ENCODE measurements at places on chromosomes 16 and 17.

- no peak for DNase-seq
Measured at GRCh38 chr17:73188011-73188410, 4.8 kb upstream of the COG1 start.

- DNase-seq, result no peak
Measured at GRCh38 chr17:73718362-73718761, 74.1 kb upstream of the SDK2 start.

- no peak for DNase-seq
Measured at GRCh38 chr16:10312784-10313724, 72.8 kb upstream of the ATF7IP2 start.

GRCh38 chr17:78383725-78384471 lies 5.4 kb downstream of the PGS1 start:
- no peak for DNase-seq

DNA sequence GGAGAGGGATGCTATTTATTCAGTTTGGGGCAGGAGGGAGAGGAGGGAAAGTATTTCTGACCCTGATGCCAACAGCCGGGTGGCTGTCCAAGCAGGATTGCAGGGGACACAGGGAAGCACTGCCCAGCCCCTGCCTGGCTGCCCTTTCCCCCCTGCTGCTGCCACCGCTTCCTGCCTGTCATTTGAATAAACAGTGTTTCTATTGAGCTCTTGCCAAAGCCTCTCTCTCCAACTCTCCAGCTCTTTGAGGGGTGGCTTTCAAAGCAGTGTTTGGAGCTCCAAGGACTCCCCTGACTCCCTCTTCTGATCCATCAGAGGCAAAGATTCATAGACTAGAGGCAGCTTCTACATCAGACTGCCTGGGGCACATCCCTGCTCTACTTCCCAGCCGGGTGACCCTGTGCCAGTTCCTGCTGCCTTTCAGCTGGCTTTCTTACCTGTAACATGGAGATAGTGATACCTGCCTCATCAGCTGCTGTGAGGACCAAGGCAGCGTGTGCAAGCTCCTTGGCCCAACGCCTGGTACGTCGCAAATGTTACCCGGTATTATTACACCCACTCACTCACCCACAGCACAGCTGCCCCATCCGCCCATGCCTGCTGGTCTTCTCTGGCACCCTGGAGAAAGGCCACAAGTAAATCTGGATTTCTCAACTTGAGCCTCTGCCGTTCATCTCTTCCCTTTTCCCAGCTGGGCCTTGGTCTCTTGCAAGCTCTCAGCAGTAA lies 9.5 kb downstream of the PROCA1 start:
- DNase-seq, result no peak

DNA sequence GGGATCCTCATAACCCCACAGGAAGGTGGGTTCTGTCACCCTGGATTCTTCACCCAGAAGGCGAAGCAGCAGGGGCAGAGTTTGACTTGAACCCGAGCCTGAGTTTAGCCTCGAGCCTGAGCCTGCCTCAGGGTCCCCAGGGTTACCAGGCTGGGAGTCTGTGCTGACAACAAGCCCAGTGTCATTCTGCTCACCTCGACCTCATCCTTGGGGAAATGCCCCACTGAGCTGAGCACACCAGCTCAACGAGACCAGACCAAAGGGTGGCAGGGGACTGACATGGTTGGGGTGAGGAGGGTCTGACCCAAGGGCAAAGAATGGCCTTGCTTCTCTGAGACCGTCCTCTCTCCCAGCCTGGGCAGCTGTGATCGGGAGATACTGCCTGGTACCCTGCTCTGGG lies 20.2 kb downstream of the CACNG4 start:
- no peak for DNase-seq

DNA sequence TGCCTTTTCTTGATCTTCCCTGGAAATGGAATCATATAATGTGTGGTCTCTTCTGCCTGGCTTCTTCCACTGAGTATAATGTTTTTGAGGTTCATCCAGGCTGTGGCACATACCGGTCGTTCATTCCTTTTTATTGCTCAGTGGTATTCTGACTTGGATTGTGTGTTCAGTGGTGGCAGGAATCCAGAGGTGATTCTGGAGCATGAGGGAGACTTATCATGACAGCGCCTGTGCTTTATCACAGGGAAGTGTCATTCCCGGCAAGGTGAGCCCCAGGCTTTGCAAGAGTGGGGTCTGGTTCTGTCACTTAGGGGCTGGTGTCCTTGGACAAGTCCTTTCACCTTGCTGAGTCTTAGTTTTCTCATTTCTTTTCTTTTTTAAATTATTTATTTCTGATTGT lies 53.0 kb downstream of the IRX3 start:
- no peak for DNase-seq

DNA sequence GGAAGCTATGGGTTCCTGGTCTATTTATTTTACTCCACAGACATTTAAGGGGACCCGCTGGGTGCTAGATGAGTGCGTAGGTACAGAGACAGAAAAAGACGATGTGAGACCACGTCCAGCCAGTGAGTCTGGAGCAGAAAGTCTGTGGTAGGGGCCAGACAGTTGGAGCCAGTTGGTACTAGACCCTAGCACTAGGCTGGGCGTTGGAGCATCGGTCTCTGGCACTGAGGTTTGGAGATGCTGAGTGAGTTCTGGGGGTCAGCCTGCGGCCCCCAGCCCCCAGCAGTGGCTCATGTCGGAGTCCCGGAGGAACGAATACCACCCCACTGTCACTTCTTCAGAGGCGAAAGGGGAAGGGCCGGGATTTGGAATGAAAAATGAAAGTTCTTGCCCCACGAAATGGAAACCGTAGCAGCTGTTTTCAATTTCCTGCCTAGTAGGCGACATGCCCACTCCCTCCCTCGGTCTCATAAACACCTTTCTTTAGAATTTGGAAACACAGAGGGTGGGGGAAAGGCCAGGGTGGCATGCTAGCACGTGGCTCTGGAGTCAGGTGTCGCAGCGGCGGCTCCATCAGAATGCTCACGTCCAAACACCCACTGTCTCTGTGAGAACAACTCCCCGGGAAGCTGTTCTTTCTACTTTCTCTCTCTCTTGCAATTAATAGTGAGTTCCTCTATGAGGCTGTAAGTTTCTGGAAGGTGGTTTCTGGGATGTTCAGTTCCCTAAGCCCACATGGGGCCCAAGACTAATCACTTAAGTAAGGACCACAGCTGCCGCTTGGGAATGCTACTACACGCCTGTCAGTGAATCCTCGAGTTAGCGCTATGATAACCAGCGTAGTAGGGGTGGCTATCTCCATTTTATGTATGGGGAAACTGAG lies 96.8 kb downstream of the IRF8 start:
- DNase-seq, result no peak

GRCh38 chr16:9105189-9105588 lies 13.7 kb downstream of the HAPSTR1 start:
- no peak for DNase-seq

- DNase-seq, result no peak
Measured at GRCh38 chr17:28563475-28563874, 7.8 kb downstream of the PIGS start.

GRCh38 chr17:48804936-48805411 lies 12.1 kb downstream of the TTLL6 start:
- no peak for DNase-seq

All from stimulated activated CD4-positive, alpha-beta T cell treated with anti-CD3 and anti-CD28 coated beads, TNF-alpha, amount 100 ng/mL, for 1 hour (primary cell).